ENCODE measurements at places on chromosomes 3 and 15. TPM values are rescaled to one million over a fixed set of nuclear protein-coding genes. Genes with fewer than 3 reads are reported as not detected.

The CD80 gene
- total RNA-seq, result 17.9 TPM

The TBC1D2B gene
- 40.1 TPM for total RNA-seq

The SH2D7 gene
- not detected for total RNA-seq

DNA sequence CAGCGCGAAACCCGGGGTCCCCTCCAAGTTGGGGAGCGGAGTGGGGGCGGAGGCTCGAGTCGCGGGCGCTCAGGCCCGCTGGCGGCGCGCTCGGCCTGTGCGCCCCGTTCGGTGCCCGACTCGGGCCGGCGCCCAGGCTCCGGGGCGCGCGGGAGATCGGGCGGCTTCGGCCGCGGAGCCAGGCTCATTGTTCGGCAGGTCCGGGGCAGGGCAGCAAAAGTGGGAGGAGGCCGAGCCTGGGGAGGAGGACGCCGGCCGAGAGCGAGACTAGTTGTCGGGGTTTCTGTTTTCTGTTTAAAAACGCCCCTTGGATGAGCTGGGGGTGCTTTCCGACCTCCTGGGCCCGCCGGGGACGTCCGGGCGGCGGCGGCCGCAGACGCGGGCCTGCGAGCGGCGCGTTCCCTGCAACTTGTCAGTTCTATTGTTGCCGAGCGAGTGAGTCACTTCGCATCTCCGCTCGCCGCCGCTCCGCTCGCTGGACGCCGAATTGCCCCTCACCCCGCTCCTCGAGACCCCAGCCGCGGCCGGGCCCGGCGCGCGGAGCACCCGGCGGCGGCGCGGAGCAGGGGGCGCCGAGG, 676 bp downstream of the TCF12 start:
- peak overlapping the region; percentile 87 for H3K4me3 ChIP-seq
- H3K27ac ChIP-seq, result peak overlapping the region; percentile 75
- DNase-seq, result peak; percentile 75
- H3K4me1 ChIP-seq, result peaks cover 32% of the 10 kb centered on the region
- H3K36me3 ChIP-seq, result no peaks in the 10 kb centered on the region

GRCh38 chr3:20375302-20375701, 189.3 kb upstream of the SGO1 start:
- H3K27ac ChIP-seq, result no peak overlapping the region
- no peak for DNase-seq
- no peaks in the 10 kb centered on the region for H3K4me1 ChIP-seq
- H3K36me3 ChIP-seq, result no peaks in the 10 kb centered on the region

Measured in CD8-positive, alpha-beta memory T cell (primary cell).